ENCODE measurements at places on chromosomes 2 and 18.
A peak's percentile ranks its signal among the peaks of the same experiment; 100 is the strongest.

DNA sequence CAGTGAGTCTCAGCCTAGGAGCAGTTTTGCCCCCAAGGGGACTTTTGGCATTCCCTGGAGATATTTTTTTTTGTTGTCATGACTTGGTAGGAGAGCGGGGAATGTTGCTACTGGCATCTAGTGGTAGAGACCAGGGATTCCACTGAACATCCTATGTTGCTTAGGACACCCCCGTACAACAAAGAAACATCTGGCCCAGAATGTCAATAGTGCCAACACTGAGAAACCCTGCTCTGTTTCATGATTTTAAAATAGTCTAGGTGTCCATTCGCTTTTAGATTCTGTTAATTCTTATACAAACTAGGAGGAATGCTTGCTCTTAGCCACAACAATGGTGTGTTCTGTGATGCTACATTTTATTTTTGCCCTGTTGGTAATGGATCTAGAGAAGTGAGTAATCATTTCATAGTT lies 225.8 kb upstream of the SIX3 start:
- no peak for DNase-seq

- no peak for DNase-seq
These were observed 91.7 kb downstream of the SCN3A start for GRCh38 chr2:165112133-165112573.

- peak; percentile 34 for DNase-seq
These were observed 505.4 kb downstream of the PLCL1 start for GRCh38 chr2:198309673-198310280.

GRCh38 chr2:42663106-42663780 lies 94.8 kb downstream of the MTA3 start:
- DNase-seq, result peak; percentile 37

DNA sequence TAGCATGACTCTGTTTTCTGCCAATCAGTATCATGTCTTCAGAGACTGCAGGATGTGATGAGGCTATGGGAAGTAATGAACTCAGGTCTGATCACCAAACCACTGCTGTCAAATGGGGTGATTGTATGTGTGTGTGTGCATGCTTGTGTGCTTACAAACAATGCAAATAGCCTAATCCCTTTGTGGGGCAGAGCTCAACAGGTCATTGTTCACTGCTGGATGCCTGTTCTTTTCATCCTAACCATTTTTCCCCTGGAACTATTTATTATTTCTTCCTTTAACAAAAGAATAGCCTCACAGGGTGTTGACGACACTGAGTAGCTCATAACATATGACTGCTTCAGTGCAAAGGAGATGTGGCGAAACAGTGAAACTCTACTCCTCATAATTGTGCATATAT lies 55.9 kb downstream of the NXPH2 start:
- no peak for DNase-seq

DNA sequence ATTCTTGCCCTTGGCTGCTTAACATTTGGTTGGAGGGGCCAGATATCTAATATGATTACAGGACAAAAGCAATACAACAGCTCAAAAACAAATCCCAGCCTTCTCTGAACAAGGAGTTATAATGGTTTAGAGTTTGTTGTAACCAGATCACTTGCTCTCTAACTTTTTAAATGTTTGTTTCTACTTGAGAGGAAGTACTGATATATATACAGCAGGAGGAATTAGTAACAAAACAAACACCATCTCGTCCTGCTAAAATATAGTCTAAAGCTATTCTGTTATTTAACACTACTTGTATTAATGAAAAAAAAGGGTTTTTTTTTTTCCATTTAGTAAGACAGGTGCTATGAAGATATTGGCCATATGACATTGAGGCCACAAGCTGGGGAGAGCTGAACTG lies 60.9 kb upstream of the TMEM17 start:
- no peak for DNase-seq

- DNase-seq, result no peak
These were observed 592.6 kb downstream of the SLC4A3 start for GRCh38 chr2:220220009-220220408.

DNA sequence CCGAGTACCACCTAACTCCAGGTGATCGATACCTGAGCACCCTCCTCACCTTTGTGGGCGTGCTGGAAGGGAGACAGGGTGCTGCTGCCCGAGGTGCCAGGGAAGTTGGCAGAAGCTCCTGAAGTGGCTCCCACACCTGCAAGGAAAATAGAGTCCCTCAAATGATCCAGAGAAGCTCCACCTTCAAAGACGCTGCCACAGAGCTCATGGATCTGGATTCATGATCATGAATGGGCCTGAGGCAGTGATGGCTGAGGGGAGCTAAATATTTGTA lies 76.5 kb downstream of the EDAR start:
- no peak for DNase-seq

DNA sequence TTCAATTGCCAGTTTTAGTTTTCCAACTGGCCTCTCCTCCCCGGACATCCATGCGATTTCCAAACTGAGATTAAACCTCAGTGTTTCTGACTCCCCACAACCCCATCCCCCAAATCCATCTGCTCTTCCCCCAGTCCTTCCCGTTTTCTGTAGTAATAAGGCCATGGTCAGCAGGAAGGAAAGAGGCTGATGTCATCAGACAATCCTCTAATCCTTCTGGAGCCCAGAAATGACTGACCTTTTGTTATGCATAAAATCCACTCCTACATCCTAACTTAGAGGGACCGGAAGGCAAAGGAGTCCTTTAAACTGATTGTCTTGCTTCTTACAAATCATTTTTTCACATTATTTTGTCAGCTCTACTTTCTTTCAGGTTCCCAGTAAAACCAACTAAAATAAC lies 155.8 kb downstream of the INO80D start:
- no peak for DNase-seq

GRCh38 chr2:240240017-240240734 lies 99.7 kb upstream of the OTOS start:
- no peak for DNase-seq

DNA sequence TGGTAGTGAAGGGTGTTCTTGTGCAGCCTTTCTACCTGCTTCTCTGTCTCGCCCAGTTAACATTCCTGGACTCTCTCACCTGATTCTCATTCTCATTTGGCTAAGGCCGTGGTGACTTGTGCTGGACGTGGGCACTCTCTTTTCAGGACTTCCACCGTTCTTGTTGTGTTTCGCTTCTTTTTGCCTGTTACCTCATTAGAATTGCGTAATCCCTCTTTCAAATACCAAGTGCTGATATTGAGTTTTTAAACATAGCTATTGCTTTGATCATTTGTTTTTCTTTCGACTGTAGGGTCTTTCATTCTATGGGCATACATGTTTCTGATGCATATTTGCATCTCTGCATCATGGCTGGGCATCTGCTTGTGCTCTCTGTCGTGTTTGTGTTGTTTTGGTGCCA lies 287.0 kb downstream of the ALPK2 start:
- no peak for DNase-seq

DNA sequence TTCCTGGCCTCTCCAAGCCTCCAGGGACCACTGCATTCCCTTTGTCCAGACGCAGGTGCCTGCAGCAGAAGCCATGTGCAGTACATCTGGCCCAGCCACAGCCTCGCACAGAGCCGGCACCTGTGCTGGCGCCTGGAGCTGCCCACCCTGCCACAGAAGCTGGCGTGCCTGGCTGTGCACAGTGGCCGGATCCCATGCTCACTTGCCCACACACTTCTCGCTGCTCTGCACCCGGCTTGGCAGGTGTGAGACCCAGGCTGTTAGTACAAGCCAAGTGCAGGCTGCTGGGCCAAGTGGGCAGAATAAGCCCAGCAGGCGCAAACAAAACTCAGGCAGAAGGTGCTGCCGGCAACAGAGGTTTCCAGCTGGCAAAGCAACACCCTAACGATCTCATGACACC lies 124.5 kb upstream of the CCDC150 start:
- no peak for DNase-seq

GRCh38 chr2:40957508-40957907 lies 505.6 kb upstream of the SLC8A1 start:
- DNase-seq, result no peak

DNA sequence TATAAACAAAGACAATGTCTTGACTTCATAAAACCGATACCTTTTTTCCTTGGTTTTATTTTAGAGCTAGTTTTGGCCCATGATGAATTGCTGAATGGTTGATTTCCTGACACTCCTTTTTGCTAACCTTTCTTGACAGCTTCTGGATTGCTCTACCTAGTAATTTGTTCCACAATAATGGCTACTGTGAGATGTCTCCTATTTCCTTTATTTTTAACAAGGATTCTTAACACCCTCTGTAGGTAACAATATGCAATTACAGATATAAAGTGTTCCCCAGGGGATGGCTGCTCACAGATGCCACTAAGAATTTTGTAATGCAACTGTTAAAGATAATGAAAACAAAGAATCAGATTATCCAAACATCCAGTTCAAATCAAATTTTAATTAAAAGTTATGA lies 100.8 kb upstream of the ATP5MC3 start:
- DNase-seq, result peak; percentile 19

DNA sequence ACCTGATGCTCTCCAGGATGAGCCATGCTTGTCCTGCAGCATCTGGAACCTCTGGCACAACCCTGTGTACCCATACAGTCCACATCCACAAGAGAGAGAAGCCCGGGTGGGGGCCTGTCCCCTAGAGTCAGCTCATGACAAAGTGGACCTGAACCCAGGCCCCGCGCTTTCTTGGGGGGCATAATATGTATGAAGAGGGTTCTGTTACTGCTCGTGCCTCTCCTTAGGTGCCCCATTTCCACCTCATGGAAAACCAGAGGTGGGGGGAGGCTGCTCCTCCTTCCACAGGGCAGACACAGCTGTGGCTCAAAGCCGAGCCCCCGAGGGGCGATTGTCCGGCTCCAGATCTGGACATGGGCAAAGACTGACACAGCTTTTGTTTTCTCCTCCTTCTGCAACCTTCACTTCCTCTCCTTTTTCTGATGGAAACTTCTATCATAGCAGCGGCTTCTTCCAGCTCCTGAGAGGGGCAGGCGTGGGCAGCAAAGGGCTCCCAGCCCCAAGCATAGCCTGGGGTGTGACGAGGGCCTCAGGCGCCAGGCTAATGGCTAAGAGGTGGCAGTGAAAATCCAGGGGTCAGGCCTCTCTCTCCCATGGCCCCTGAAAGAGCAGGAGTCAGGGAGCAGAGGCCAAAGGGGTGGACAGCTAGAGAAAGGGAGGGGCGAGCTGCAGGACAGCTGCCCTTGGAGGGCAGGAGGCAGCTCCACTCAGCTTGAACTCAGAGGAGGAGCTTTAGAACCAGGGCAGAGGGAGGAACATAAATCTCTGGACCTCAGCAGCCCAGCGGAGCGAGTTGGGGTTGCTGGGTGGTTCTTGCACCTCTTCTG lies 155.5 kb downstream of the ZFP36L2 start:
- DNase-seq, result no peak

DNA sequence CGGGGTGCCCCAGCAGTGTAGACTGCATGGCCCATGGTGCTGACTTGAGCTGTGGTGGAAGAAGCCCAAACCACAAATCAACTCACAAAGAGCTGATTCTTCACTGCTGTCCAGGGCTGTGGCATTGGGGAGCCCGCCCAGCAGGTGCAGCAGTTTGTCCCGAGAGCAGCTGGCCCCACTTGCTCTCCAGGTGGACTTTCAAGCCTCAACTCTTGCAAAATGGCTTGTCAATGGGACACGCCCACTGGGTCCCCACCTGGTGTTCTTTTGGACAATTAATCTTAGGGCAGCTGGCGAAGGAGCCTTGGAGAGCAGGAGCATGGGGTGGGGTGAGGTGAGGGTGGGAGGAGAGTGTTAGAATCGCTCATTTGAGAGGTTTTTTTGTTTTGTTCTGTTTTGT lies 117.9 kb downstream of the MYCN start:
- no peak for DNase-seq

- peak; percentile 80 for DNase-seq
These were observed 99.8 kb upstream of the ARHGAP28 start for GRCh38 chr18:6629635-6630140.

DNA sequence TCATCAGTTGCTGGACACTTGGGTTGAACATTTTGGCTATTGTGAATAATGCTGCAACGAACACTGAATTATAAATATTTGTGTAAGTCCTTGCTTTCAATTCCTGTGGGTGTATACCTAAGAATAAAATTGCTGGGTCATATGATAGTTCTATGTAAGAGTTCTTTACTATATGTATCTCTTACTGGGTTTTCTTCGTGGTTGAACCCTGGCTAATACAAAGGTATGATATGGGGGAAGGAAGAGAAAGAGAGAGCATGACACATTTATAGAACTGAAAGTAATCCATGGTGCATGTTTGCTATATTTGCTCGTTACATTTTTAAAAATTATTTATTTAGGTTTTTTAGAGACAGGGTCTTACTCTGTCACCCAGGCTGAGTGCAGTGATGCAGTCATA lies 143.1 kb upstream of the GAREM1 start:
- DNase-seq, result no peak

GRCh38 chr2:74772046-74772445 lies 61.9 kb upstream of the HK2 start:
- peak; percentile 22 for DNase-seq

GRCh38 chr2:99631700-99632099 lies 141.9 kb upstream of the REV1 start:
- no peak for DNase-seq

GRCh38 chr2:143480601-143481236 lies 351.5 kb downstream of the ARHGAP15 start:
- no peak for DNase-seq

DNA sequence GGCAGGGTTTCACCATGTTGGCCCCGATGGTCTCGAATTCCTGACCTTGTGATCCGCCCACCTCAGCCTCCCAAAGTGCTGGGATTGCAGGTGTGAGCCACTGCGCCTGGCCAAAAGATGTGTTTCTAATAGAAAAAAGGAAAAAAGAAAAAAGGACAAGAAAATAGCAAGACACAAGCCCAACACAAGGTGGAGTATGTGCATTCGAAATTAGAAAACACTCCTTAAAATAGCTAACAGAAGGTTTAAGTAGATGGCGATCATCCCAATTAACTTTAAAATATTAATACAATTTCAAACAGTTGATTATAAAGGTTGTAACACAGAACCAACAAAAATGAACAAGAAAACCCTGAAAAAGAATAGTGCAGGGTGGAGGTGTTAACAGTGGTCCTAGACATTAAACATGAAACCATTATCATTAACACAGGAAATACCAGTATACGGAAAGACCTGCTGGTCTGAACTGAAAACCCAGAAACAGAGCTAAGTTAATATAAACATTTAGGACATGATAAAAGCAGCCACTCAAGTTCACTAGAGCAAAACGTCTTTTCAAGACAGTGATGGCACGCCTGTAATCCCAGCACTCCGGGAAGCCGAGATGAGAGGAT lies 57.9 kb downstream of the HDLBP start:
- no peak for DNase-seq

- no peak for DNase-seq
These were observed 154.3 kb downstream of the RNF152 start for GRCh38 chr18:61738488-61738887.
